ENCODE measurements at places on chromosomes 16 and 17.

- no peak for DNase-seq
Observed at GRCh38 chr17:27217631-27218030, 76.3 kb upstream of the WSB1 start.

GRCh38 chr16:55136356-55137150, 187.4 kb upstream of the IRX6 start:
- DNase-seq = peak; percentile 6

DNA sequence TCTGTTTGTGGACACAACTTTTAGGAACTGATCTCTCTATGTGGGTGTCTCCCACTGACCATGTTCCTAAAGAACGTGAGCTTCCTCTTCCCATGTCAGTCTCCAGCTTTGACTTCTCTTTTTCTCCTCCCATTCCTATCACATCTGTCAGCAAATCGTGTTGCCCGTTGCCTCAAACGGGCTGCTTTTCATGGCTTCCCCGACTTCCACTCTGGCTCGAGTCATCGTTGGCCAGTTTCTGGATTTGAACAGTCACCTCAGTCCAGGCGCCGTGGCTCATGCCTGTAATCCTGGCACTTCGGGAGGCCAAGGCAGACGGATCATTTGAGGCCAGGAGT, 5.4 kb downstream of the ABCC1 start:
- no peak for DNase-seq

DNA sequence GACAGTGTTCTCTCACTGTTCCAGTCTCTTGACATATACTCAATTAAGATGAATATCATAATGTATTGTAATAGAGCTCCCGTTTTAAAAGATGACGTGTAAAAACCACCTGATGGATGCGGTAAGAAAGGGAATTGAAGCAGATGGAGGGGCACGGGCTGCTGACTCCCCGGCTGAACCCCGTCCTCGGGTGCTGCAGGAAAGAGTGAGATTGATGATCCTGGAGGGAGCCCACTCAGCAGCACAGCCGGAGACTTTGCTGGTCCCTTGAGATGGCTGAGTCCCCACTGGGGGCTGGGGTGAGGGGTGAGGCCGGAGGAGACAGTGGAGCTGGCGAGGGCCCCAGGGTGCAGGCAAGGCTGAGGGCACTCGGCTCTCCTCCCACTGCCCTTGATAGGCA, 217.4 kb downstream of the RPTOR start:
- no peak for DNase-seq

DNA sequence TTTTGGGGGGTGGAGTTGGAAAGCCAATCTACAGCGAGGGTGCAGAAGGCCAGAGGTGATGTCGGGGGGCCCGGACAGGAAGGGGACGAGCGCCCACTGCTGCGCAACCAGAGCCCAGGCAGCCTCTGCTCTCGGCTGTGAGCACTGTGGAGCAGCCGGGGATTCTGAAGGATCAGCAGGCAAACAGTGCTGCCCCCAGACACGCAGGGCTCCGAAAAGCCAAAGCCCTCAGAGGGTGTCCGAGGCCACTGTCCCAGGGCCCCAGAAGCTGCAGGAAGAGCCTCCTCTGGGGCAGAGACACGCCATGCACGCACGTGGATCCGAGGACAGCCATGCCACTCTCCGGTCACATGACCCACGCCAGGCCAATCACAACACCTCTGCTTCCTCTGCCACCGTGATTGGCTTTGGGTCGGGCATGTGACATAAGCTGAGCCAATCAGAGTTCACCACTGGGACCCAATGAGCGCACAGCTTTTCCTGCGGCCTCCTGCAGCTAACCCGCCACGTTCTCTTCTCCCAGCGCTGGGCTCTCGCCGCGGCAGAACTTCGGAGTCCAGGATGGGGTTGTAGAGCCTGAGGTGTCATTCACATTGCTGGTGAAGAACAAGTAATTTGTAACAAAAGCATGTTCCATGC, 40.7 kb downstream of the ACTG1 start:
- DNase-seq = peak; percentile 93

DNA sequence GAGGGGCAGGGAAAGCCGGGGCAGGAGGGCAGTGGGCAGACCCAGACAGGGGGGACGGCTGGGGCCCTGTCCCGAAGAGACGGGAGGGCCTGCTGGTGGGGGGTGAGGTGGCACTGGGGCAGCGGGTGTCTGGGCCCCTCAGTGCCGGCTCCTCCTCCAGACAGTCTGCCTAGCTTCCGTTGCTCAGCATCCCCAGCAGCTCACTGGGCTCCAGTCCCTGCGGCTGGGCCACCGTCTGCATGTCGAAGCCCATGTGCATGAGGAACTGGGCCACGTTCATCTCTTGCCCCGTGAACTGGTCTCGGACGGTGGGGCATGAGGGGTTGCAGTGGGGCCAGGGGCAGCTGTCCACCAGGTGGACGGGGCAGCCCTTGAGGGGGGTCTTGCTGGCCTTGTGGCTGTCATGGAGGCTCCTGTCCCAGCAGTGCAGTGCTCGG, 5.8 kb upstream of the MYADML2 start:
- DNase-seq = no peak

Data from fibroblast of gingiva (primary cell).